ENCODE measurements at places on chromosomes 3 and 15.

GRCh38 chr3:177889161-177889560 lies 647.1 kb upstream of the KCNMB2 start:
- no peak for DNase-seq

DNA sequence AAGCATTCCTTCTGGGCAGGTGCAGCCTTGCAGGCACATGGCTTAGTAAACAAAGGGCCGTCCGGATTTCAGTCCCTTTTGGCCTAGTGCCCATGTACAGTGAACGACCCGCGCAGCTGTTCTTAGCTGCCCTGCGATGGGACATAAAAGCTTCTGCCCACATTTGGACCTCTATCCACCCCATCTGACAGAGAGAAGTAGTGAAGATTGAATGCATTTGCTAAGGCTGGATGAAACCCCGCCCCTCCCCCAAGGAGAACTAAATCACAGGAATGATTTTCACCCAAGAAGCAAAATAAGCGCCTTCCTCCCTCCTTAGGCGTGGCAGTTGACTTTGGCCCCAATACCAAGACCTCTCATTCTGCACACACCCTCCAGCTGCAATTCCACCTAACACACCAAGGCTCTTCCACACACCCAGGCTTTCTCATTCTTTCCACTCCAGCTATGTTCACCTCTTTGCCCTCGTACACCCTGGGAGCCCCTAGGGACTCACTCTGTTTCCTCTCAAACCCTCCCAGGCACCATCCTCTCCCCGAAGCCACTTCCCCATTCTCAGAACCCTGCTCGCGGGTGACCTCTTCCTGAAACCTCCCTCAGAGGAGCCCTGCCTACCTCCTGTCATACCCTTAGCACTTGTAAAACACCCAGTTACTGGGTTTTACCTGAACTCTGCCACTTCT lies 14.1 kb upstream of the HRH1 start:
- no peak for DNase-seq

- DNase-seq: no peak
Observed at GRCh38 chr3:184514171-184514490, 47.5 kb upstream of the EPHB3 start.

DNA sequence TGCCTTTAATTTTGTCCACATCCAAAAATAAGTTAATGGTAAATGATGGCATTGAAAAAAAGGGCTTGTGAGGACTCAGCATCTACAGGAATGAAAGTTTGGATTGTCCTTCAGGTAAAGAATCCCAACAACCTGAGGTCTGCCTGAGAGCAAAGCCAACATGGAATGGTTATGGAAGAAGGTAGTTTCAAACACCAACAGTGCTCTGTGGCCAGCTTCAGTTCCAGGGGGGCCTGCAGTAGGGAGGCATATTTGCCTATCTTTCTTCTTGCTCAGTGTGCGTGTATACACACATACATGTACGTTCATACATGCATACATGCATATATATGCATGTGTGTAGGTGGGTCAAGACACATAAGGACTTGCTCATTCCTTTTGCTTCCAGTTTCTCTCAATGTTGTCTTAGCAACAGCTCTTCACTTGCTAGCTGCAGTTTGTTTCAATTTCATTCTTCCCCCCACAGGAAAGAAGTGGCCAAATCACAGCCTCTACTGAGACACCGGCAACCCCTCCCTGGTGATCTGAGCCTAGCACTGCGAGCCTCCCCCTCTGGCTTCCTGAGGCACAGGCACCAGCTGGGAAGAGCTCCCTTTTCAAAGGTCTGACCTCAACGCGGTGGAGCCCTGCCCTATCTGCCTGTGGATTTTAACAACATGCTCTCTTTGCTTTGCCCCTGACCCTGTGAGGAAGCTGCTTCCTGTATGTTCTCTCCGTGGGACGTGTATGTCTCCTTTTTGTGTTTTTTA lies 146.2 kb downstream of the KLF13 start:
- no peak for DNase-seq

DNA sequence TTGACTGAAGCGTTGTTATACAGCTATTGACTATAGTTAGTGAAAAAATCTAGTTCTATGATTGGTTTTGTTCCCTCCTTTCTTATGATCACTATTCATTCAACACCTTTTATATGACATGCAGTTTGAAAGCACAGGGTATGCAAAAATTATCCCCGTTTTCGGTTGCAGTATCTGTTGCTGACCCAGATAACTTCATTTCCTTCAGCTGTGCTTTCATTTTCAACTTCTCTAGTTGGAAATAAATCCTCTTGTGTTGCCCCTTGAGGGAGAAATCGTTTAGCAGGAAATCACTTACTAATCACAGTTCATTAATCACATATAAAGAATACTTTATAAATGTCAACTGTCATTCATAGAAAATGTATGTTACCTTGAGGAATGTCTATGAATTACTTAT lies 55.1 kb downstream of the MBNL1 start:
- DNase-seq: no peak

GRCh38 chr3:43727930-43728329 lies 37.2 kb downstream of the ABHD5 start:
- no peak for DNase-seq

- DNase-seq: no peak
Observed at GRCh38 chr3:151230646-151231045, 27.6 kb upstream of the GPR171 start.

DNA sequence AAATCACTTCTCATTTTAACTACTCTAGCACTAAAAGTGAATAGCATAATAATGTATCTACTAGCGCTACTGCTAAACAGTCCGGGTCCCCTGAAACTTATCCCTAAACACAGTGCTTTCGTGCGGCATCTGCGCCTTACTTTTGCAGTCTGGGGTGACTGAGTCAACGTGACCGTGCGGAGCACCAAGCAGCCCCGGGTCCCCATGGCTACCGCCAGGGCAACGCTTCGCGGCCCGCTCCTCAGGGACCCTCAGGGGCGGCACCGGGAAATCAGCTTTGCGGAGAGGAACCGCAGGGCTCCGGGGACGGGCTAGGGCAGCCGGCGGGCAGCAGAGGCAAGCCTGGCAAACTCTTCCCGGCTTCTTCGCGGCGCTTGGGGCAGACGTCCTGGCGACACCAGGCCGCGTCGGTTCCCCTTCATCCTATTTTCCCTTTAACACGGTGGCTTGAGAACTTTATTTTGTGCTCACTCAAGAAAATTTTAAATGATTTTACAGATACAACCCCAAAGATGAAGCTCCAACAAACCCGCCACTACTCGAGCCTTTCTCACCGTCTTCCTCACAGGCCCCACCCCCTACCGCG lies 757 bp upstream of the DIPK2A start:
- DNase-seq: no peak

DNA sequence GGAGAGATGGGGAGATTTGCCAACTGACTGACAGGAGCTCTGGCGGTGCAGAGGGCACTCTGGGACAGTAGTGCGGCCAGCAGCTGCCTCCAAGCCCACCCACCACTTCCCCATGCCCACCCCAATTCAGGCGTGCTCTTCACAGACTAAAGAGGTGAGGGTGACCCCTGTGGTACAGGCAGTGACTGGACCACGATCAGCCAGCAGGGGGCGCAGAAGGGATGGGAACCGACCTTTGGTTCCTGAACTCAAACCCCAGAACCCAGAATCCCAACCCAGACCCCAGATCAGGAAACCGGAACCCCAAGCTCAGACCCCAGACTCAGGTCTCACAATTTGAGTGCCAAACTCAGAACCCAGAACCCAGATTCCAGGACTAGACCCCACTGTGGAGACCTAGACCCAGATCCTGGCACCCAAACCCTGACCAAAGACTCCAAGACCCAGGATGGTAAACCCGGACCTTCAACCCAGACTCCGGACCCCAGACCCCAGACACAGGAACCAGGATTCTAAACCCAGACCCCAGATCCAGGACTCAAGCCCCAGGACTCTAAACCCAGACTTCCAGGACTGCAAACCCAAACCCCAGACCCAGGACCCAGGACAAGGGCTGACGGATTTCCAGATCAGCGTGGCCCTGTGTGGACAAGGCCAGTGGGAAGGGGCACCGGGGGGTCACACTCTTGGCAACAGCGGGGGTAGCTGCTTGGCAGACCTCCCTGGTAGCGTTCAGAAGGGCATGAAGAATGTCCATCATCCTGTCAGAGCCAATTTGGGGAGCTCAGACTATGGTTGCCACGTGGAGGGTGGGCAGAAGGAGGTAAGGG lies 3.7 kb upstream of the MYL3 start:
- no peak for DNase-seq

- peak; percentile 97 for DNase-seq
Observed at GRCh38 chr3:10366651-10367101, 45.8 kb upstream of the SEC13 start.

GRCh38 chr15:70314688-70315087 lies 217.0 kb upstream of the TLE3 start:
- DNase-seq: no peak

DNA sequence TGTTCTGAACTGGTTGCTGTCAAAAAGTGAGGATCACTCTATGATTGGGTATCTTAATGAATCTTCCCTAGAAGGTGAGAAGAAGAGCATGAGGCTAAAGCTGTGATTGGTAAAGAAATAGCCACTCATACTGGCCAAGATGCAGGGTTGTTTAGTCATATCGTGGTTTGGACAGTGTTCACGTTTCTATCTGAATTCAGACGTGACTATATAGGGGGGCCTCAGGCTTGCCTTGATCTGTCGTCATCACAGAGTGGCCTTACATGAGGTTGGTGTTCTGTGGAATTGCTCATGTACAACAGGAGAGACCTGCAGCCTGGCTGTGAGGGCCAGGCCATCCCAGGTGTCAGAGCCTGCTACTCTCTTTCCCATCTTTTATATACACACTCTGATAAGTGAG lies 12.4 kb downstream of the RTP2 start:
- DNase-seq: no peak

- DNase-seq: peak; percentile 65
Observed at GRCh38 chr15:98025237-98025636, 64.7 kb downstream of the ARRDC4 start.

DNA sequence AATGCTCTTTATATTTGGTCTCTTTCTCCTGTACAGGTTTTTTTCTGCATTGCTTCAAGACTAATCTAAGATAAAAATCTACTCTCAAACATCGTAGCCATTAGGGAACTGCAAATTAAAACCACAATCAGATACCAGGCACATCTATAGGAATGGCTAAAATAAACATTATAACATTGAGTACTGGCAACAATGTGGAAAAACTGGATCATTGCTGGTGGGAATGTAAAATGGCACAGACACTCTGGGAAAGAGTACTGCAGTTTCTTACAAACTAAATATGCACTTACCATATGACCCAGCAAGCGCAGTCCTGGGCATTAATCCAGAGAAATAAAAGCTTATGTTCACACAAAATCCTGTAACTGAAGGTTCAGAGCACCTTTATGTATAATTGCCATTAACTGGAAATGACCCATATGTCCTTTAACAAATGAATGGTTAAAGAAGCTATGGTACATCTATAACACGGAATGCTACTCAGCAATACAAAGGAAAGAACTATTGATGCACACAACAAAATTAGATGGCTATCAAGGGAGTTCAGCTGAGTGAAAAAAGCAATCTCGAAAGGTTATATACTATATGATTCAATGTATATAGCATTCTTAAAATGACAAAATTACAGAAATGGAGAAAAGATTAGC lies 6.3 kb downstream of the ABCC5 start:
- DNase-seq: no peak

DNA sequence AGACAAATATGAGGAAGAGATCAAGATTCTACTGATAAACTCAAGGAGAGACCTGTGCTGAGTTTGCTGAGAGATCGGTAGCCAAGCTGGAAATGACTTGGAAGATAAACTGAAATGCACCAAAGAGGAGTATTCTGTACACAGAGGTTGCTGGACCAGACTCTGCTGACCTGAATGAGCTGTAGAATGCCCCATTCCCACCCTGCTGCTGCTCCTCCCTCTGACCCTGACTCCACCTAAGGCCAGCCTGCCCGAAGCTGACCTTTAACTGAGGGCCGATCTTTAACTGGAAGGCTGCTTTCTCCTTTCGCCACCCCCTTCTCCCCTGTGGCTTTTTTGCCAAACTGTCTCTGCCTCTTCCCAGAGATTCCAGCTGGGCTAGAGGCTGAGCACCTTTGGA lies 34.6 kb downstream of the CDIN1 start:
- DNase-seq: no peak

GRCh38 chr3:167750272-167750971 lies 14.9 kb downstream of the SERPINI1 start:
- no peak for DNase-seq

GRCh38 chr3:66092175-66092995 lies 53.7 kb upstream of the MAGI1 start:
- DNase-seq: no peak

DNA sequence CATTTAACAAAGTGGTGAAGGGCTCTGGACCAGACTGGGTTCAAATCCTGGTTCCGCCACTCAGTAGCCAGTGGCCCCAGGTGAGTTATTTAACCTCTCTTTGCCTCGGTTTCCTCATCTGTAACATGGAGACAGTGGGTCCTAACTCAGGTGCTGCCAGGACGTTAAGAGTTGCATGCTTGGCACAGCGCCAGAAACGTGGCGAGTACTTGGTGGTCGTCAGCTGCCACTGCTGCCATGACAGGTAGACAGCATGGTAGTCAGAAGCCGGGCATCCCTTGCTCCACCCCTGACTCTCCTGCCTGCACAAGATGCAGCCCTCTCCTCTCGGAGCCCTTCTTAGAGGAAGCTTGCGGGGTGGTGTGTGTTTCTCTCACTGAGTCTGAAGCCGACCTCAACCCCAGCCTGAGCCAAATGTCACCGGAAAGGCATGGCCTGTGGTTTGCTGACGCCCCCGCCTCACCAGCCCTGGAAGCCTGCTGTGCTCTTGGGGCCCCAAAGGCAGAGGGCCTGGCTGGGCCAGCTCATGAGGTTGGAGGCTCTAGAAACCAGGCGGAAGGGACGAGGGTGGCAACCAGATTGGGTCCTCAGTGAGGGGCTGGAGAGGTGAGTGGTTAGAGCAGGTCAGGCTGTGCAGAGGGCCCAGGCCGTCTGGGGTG lies 160.8 kb upstream of the TLE3 start:
- DNase-seq: no peak

DNA sequence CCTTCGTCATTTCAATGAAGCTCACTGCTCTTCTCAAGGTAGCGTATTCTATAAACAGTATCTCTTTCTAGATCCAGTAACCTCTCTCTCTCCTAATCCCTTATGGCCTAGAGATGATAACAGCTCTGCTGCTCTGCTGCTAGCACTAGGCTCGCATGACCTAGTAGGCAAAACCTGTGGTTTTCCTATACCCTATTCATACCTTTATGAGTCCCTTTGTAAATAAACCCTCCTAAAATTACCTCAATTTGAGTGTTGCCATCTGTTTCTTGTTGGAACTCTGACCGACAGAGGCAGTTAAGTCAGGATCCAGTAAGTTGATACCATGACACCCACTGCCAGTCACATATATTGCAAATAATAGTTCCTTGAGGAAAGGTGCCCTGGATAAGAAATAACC lies 7.3 kb downstream of the CCDC14 start:
- DNase-seq: no peak

- no peak for DNase-seq
Observed at GRCh38 chr3:145727476-145727875, 433.5 kb downstream of the PLOD2 start.

DNA sequence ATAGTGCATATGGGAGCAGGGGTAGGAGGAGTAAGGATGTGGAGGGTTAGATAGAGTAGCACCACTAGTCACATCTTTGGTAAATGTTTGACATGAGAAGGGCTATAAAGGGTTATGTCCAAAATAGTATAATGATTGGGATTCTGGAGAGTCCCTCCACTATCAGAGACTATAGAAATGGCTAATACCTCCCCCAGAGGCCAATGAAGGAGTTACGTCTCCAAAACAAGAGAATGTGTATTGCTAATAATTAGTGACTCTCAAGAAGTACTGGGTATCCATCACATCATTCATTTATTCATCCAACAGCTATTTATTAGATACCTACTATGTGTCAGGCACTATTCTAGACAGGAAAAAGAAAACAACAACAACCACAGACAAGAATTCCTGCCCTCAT lies 203.7 kb upstream of the UMPS start:
- no peak for DNase-seq

- no peak for DNase-seq
Observed at GRCh38 chr3:193895409-193895808, 240.5 kb upstream of the HES1 start.

Data from kidney epithelial cell (primary cell).